ENCODE measurements at places on chromosomes 16 and 17.
A peak's percentile ranks its signal among the peaks of the same experiment; 100 is the strongest.

DNA sequence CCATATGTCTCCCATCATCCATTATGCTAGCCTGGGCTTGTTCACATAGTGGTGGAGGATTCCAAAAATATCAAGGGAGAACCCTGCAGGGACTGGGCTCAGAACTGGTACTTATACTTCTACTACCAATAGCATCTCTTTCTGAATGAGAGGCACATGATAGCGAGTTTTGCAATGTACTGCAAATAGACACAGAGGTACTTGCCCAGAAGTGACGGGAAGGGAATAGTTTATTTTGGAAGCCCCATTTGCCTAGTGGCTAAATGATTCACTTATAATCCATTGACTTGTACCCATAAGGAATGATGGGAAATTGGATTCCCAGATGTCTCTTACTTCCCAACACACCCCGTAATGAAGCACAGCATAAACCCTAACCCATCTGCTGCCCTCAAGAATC, 124.8 kb upstream of the ERCC4 start:
- no peak for DNase-seq

GRCh38 chr17:28912938-28913333, 10.1 kb upstream of the DHRS13 start:
- no peak for DNase-seq

GRCh38 chr16:48101069-48101674, 54.6 kb downstream of the ABCC12 start:
- DNase-seq = no peak

GRCh38 chr16:1024138-1024537, 42.6 kb downstream of the SOX8 start:
- no peak for DNase-seq

- no peak for DNase-seq
Measured at GRCh38 chr16:72787514-72788268, 260.2 kb downstream of the ZFHX3 start.

- DNase-seq = no peak
Measured at GRCh38 chr17:28741358-28742349, 2.2 kb upstream of the TRAF4 start.

DNA sequence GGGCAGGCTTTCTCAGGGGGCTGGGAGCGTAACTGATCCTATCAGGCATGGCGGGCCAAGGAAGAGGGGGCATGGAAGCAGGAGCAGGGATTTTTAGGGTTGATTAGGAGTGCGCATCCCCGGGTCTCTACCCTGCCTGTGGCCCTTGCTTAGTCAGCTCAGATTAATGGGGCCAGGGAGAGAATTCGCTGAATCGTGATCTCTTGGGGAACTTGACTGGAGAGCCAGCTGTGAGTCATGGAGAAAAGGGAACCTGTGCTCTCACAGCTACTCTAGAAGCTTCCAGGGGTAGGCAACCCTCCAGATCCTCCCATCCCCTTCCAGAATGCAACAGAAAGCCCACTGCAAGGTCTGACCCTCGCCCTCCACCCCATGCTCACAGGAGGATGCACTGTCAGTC, 3.6 kb downstream of the FOXN1 start:
- DNase-seq = no peak

- DNase-seq = no peak
Measured at GRCh38 chr17:2363318-2363717, 26.0 kb downstream of the SGSM2 start.

- no peak for DNase-seq
Measured at GRCh38 chr17:41505809-41506767, 676 bp upstream of the KRT13 start.

- no peak for DNase-seq
Measured at GRCh38 chr17:732902-733720, 715 bp downstream of the TLCD3A start.

DNA sequence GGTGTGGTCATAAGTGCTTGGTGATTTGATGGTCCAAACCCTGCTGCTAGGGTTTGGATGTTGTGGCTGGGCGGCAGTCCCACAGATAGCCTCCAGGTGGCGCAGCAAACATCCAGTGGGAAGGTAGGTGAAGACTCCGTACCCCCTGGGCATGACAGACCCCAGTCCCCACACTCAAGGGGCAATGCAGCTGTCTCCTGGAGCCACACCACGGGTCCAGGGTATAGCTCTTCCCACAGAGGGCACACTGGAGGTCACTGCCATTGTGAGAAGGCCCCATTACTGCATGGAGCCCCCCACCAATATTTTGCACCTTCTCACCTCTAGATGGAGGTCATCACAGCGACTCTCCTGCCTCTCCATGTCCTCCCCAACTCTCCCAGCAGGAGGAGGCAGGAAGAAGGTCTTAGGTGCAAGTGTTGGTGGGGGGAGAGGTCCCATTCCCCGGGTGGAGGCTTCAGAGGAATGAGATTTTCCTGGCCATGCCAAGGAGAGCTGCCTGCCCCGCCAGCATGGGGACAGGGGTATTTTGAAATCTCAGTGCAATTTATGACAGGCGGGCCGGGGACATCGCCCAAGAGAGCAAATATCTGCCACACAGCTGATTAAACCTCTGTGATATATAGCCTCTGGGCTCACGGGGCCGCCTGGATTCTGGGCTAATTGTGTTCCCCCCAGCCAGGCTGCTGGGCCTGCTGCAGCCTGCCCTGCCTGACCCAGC, 17.1 kb upstream of the C17orf113 start:
- DNase-seq = no peak

DNA sequence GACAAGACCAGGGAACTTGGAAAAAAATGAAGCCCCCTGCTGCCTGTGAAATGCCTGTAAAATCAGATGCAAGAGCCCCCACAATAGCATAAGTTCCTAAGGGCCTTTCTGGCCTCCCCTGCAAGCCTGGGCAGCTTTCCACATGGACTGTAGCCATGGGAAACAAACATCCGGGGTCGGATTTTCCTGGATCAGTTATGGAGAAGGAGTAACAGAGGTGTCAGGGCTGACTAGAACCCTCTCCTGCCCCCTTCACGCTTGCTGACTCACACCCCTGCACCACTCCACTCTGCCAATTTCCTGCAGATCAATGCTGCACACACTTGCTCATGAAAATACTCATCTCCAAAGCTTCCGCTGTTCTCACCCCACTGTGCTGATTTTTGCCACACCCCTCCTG, 258.6 kb downstream of the CBLN1 start:
- DNase-seq = no peak

- DNase-seq = no peak
Measured at GRCh38 chr17:34156741-34157589, 98.1 kb upstream of the CCL2 start.

DNA sequence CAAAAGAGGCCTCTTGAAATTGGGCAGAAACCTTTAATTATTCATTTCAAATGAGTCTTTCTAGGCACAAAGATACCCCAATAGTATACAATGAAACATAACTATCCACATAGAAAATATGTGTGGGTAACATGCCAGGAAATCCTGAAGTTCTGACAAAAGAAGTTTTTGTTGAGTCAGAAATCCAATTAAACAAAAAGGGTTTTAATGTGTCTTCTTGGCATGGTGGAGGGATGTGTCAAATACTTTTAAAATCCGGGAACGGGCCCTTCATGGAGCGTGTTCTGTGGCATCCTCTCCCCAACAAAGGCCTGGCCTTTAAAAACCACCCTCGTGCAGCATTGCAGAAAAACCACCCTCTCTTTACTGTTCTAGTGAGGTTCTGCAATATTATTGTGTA, 14.2 kb downstream of the CDRT4 start:
- DNase-seq = no peak

- DNase-seq = no peak
Measured at GRCh38 chr16:88367560-88367959, 15.2 kb upstream of the ZNF469 start.

GRCh38 chr17:74123866-74124444, 79.5 kb upstream of the RPL38 start:
- DNase-seq = no peak

- DNase-seq = no peak
Measured at GRCh38 chr16:78389009-78389498, 289.6 kb downstream of the WWOX start.

DNA sequence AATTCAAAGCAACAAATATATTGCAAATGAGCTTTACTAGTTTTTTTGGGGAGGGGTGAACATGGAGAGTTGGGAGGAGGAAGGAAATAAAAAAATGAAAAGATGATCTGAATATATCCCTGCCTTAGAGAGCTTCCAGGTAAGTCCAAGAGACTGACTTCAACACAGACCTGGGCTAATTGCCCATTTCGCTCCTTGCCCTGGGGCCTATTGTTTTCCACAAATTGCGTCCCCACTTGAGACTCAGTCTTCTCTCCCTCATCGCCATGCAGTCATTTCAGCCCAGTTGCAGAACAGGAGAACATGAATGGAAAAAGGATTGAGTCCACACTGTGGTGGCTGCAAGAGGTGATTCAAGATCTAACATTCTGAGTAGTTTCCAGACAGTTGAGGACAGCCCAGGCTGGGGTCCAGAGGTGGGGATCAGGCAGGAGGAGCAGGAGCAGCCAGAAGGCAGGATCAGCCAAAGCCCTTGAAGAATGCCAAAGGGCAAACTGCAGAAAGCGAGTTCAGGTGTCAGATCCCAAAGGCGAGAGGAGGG, 21.6 kb upstream of the TOB1 start:
- DNase-seq = no peak

- DNase-seq = no peak
Measured at GRCh38 chr17:65674246-65675045, 113.0 kb upstream of the AXIN2 start.

DNA sequence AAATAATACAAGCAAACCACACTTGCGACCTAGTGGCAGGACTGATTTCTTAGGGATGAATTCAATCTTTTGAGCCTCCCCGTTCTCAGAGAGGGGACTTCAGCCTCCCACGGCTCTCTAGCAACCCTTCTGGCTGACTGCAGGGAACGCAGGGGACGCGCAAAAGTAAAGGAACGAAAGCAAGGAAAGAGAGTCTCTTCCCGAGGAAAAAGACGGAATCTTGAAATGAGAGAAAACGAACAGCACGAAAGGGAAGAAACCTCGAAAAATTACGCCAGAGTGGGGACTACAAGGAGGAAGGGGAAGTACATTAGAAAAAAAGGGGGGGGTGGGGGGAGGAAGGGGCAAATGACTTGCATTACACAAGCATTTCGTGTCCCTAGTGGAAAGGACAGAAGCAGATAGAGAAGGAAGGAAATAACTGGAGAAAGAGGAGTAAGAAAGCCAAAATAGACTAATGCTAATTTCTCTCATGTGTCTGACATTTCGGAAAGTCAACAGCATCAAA, 1.2 kb downstream of the GRB2 start:
- DNase-seq = no peak

DNA sequence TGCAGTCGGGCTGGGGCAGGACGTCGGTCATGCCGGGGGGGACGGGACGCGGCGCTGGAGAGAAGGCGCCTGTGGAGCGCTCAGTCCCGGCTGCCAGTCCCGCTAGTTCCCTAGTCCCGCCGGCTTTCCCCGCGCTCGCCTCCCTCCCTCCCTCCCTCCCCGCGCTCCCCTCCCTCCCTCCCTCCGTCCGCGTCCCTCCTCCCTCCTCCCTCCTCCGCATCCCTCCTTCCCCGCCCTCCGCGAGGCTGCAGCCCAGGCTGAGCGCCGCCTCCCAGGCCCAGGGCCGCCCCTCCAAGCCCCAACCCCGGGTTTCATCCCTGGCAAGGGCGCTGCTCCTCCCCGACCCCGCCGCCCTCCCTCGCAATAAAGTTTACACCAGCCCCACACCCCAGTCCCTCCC, 34.8 kb downstream of the TIMM22 start:
- no peak for DNase-seq

DNA sequence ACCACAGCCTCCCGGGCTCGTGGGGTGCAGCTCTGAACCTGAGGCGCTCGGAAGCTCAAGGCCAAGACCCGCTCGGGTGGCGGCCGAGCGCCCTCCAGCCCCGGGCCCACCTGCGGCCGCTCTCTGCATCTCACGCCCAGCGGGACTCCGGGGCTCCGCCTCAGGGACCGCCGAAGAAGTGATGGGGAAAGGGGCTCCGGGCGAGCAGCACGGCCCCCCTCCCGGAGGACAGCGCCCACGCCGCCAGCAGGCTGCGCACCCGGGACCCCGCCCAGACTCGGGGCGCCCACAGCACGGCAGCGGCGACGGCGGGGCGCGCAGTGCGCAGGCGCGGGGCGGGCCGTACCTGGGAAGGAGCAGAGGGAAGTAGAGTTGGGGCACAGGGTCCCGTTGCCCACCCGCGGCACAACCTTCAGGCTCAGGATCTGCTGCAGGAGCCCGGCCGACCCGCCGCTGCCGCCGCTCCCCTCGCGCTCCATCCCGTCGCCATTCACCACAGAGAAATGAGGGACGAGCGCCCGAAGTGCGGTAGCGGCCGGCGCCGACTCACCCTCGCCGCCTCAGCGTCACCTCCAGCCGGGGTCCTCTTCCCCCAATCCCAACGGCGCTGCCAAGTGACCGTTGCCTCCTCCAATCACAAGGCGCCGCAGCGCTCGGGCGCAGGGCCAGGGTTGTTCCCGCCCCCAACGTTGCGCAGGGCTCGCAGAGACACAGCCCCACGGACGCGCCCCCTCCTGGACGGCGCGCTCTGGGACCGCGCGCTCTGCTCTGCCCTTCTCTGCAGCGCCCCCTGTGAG, at the start of gene TMEM170A:
Gene TMEM170A, minus strand, starts transcription at position 568 of the 797 bp plus-strand sequence. Its CDS starts 89 bp downstream, at position 479.
- peak; percentile 53 for DNase-seq

- DNase-seq = no peak
Measured at GRCh38 chr16:1505073-1505844, 12.1 kb downstream of the TELO2 start.

GRCh38 chr16:67174706-67175231, 4.4 kb downstream of the NOL3 start:
- DNase-seq = no peak

DNA sequence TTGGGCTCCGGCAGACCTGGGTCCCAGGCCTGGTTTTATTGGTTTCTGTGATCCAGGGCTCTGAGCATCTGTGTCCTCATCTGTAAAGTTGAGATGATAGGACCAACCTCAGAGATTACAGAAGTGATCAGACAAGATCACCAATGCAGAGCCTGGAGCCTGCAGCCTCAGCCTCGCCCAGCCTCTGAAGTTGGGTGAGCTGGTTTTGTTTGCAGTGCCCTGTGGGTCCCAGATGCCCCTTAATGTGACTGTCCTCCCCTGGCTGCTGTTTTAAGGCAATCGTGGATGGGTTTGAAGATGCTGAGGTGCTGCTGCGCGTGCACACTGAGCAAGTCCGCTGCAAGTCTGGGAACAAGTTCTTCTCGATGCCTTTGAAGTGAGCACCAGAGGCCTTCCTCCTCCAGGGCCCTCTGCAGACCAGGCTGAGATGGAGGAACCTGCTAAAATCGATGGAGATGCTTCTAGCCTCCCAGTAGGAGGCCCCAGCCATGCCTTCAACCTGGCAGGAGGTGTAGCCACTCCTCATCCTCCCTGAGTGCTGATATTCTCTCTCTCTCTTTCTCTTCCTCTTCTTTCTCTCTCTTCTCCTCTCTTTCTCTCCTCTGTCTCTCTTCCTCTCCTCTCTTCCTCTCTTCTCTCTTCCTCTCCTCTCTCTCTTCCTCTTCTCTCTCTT, 5.6 kb upstream of the MMP15 start:
- DNase-seq = no peak

GRCh38 chr17:64492481-64493109, 4.3 kb downstream of the POLG2 start:
- DNase-seq = no peak
